ENCODE measurements at places on chromosomes 7 and 10.

DNA sequence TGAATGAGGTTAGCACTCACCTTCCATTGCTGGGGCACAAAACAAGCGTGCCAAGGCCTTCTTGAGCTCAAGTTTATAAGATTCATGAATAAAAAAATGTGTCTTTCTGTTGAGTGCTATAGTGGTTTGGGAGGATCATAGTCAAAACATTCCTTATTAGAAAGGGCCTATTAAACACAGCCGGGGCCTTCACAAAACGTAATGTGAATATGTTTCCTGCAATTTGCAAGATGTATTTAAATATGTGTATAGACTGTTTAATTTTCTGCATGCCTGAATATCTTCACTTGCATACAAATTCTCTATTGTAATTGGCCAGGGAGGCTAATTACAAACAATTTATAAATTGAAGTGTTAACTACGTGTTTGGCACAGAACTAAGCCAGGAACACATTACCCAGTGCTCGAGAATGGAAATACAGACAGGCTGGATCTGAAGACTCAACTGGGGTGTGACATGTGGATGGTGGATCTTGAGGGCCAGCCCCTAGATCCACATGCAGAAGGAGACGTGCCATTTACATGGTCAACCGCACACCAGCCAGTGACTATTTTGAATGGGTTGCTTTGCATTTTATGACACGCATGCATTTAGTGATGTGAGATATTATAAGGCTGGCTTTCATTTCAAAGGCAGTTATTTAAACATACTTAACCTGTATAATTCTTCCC lies 31.3 kb downstream of the LYZL2 start:
- DNase-seq = no peak

- DNase-seq = no peak
Observed at GRCh38 chr10:124650263-124650662, 93.9 kb downstream of the FAM53B start.

- no peak for DNase-seq
Observed at GRCh38 chr7:74175340-74175739, 1.2 kb downstream of the EIF4H start.

- DNase-seq = no peak
Observed at GRCh38 chr7:43656997-43657396, 72.3 kb downstream of the COA1 start.

GRCh38 chr7:129616530-129616929 lies 5.0 kb downstream of the NRF1 start:
- DNase-seq = no peak

All from CD4-positive, alpha-beta T cell treated with Interleukin-6 at 100 ng/mL for 8 hours (primary cell).